DMS 273 treated with DMSO at 0.1 percent for 48 hours (cell line): ENCODE measurements at places on chromosomes 2 and 18.

GRCh38 chr2:62440281-62440946 is 65.6 kb downstream of the TMEM17 start:
- no peak for DNase-seq

DNA sequence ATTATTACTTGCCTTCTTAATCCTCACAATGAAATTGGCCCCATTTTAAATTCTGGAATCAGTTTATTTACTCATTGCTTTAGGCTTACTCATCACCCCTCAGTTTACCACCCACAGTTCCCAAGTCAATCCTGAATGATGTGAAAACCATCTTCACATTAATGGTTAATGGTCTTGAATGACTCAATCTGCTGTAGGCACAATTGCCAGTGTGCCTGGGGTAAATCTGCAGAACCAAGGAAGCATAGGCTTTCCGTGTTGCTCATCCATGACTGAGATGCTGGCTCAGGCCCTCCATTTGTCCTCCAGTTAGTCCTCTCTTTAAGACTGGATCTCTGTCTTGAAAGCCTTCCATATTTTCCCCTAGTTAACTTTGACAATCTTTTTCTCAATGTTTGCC is 164.5 kb downstream of the PMAIP1 start:
- no peak for DNase-seq

GRCh38 chr2:101307950-101308431 is 510 bp downstream of the RNF149 start:
- no peak for DNase-seq

GRCh38 chr2:186968277-186968676 is 119.3 kb upstream of the ZSWIM2 start:
- DNase-seq = no peak

DNA sequence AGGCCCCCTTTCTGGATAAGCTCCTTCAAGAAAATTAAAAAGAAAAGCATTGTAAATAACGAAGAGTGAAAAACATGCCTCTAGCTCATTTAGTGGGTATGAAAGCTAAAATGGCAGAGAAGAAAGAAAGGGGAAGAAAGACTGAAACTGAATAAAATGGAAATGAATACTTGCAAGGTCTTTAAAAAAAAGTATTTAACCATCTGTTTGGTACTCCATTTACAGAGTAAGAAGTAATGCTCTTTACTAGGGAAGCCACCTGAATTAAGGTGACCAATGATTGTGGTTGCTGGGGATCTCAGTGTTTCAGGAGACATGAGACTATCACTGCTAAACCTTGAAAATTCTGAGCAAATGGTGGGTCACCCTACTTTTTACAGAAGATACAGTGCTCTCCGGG is 17.7 kb upstream of the ARL5A start:
- DNase-seq = no peak

DNA sequence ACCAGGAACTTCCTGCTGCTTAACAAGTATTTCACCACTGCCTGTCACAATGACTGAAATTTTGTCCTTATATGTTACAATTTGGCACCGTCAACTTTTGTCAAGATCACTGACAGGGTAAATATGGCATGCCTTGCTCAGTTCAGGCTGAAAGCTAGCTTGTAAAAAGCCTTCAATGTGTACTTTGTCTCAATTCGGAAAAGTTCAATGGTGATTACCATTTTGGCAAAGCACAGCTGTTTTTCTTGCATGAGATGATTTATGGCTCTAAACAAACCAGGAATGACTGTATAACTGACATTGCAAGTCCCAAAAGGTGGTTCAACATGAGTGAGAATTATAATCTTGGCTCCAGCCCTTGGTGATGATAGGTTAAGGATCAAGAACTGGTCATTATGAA is 1255.2 kb downstream of the CNTNAP5 start:
- DNase-seq = no peak

DNA sequence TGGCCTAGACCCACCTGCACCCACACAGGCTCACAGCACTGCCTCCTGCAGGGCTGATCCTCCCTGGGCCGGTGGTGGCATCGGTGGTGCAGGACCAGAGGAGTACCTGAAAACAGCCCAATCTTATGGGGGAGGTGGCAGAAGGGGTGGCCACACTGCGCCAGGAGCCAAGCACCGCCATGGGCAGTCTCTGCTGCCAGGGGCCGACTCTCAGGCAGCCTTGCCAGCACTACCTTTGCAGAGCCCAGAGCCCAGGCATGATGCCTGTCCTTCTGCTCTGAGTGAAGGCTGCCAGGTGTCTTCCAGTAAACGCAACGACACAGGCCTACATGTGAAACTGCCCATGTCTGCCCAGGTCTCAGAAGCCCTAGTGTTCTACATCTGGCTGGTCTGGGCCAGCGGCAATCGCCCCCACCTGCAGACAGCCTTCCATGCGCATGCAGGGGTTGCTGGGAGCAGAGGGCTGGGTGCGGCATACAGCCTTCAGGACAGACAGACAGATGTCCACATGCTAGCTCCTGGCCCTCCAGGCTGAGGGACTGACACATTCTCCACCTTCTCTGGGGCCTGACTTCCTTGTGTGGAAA is 6.8 kb downstream of the HS6ST1 start:
- no peak for DNase-seq

DNA sequence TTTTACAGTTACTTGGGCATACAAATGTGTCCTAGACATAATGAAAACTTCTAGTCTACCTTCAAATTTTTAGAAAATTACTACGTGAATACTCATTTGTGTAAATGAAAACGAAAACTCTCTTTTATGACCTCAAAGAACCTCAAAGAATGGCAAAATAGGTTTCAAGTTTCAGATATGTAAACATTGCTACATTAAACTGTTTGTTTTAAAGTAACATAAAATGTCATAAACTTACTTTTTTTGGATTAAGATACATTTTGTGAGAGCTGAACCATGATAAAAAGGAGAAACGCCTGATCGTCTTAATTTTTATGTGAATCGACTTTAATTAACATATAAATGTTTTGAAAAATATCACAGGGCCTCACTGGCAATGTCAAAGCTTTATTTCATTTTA is 91.4 kb downstream of the PPP1R1C start:
- no peak for DNase-seq

- DNase-seq = no peak
Measured at GRCh38 chr2:120220756-120221155, 2.4 kb downstream of the TMEM185B start.

DNA sequence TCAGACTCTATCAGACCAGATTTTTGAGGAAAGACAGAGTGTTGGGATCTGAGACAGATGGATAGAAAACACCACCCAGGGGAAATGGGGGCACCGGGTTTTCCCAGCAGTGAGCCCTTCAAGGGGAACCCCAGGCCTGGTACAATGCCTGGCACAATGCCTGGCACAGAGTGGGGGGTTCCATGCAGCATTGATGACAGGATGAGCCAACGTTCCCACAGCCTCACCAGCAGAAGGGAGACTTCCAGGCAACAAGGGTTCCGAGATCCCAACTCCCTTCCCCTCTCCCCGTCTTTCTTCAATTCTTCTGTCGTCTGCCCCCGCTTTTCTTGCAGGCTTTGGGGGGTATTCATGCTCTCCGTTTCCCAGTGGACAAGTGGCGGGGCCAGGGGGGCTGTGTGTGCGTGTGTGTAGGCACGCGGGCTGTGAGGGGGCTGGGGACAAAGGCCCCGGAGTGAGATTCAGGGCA is 132.1 kb upstream of the HAAO start:
- DNase-seq = no peak

GRCh38 chr2:15238028-15238427 is 323.1 kb downstream of the NBAS start:
- no peak for DNase-seq

GRCh38 chr2:110126086-110126773 is 10.6 kb upstream of the MALL start:
- peak; percentile 3 for DNase-seq

DNA sequence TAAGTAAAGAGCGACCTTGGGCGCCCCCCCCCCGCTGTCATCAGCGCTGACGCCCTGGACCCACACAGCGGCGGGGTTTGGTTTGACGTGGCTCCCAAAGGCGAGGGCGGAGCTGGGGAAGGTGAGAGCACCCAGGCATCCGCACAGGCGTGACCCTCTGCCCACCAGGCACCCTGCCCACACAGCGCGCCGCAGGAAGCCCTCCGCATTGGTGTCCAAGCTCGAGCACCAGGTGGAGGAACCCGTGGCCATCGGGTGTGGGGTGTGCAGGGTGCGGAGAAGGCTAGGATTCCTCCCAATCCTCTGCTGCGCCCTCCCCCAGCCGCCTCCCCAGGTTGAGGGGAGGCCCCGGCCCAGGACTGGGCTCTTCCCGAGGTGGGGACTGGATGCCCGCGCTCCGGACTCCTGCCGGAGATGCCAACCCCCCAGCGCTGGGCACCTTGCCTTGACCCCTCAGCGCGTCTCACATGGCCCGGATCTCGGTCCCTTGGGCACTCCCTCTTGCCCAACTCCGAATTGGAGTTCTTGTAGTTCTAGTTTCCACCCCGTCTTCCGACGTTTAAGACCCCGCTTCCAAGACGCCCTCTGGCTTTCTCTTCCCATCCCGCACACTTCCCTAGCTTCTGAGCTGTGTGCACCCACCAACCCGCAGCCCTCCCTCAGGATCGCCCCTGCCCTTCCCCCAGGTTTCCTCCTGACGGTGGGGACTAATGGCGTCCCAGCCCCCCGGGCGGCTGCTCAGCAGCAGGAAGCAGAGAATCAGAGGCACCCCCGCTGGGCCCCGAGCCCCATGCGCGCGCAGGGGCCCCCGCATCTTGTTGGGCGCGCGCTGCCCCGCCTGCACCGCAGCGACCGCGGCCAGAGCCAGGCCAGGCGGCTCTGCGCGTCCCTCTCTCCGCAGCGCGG is 25.9 kb upstream of the RESP18 start:
- no peak for DNase-seq

DNA sequence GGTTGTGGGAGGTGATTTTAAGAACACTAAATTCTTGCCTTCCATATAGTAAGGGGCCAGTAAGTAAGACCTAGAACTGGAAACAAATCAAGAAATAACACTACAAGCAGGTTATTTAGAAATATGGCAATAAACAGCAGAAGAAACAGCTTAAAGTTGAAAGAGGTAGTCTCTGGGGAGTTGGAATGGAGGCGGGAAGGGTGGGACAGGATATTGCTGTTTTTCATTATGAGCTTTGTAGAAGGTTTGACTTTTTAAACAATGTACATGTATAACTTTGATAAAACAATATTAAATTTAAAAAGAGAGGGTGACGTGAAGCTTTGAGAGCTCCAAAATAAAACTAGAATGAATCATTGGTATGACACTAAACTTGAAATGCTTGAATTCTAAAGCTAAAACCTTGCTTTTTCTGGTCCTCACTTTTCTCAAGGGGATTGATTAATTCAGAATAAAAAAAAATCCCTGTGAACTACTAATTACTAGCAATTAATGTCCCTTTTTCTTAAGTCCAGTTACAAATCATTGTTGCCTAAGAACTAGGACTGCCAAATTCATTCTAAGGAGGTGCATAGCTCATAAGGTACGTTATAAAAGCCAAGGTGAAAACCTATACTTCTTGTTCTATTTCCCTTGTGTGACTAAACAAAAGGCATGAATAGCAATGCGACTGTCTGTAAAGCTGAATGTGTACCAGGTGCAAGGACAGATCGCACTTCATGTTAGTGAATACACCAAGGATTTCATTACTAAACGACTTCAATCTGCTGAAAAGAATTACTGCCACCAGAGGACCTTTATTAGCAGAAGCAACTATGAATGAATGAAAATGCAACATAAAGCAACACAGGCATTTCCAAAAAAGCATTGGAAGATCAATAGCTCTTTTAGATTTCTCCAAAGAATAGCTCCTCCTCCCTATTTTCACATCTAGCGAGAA is 177.5 kb downstream of the RBM43 start:
- no peak for DNase-seq

- DNase-seq = no peak
Measured at GRCh38 chr2:159075727-159076126, 107.3 kb downstream of the TANC1 start.

GRCh38 chr2:52084759-52085158 is 1052.8 kb upstream of the NRXN1 start:
- no peak for DNase-seq

DNA sequence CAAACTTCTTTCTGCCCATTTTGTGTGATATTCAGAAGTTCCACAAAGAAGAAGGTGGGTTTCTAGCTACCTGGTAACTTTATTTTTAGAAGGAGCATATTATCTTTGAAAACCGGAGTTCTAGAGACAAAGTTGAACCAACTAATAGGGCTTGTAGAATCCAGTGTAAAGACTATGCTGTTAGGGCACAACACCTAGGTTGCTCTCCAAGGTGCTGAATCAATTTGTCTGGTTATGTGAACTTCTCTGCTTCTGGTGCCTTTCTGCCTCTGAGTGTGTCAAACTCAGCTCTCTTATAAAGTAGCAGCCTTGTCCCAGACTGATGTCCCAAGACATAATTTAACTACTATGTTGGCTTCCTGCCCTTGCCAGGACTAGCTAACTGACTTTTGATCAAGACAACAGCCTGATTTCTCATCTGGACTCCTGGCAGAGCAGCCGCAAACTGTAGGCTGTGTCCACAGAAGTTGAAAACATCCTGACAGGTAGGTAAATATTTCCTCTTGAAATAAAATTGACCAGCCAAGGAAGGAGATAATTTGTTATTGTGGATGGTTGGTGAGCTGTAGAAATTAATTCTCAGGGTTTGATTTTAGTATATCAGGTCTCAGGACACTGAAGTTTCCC is 119.4 kb downstream of the CYRIA start:
- DNase-seq = no peak

- no peak for DNase-seq
Measured at GRCh38 chr2:120182019-120182560, 41.1 kb downstream of the TMEM185B start.

DNA sequence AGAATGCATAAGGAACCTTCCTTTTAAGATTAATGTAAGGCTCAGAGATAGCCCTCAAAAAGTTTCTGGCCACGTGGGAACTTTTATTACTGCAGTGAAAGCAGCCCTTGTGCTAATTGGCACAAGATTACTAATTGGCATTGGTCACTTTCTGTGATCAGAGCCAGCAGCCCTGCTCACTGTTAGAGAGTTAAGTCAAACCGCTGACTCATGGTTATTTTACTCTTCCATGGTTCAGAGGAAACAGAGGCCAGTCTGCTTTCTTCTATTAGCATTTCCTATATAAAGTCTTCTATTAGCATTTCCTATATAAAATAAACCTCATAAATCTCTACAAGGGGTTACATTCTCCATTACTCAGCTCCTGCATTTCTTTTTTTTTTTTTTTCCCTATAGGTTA is 1.5 kb upstream of the SLC35G4 start:
- DNase-seq = no peak

- no peak for DNase-seq
Measured at GRCh38 chr18:6495536-6495935, 80.8 kb upstream of the L3MBTL4 start.

DNA sequence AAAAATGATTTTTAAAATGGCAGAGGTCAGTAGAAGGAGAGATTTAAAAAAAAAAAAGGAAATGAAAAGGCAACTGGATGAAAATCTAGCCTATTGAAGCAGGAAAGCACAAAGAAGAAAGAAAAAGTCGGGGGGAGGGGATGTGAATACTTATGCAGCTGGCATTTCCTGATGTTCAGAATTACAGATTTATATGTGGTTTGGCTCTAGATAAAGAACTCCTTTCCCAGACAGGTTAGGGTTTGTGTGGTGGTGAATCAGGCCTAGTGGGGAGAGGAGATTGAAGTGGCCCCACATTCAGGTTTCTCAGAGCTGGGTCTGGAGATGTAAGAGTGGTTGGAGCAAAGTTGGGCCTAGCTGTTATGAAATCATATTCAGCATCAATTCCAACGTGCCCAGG is 394.4 kb downstream of the FIGN start:
- no peak for DNase-seq

GRCh38 chr18:48676756-48677368 is 138.0 kb downstream of the CTIF start:
- DNase-seq = no peak
